CD14-positive monocyte (primary cell): ENCODE measurements at places on chromosomes 3 and 15.

DNA sequence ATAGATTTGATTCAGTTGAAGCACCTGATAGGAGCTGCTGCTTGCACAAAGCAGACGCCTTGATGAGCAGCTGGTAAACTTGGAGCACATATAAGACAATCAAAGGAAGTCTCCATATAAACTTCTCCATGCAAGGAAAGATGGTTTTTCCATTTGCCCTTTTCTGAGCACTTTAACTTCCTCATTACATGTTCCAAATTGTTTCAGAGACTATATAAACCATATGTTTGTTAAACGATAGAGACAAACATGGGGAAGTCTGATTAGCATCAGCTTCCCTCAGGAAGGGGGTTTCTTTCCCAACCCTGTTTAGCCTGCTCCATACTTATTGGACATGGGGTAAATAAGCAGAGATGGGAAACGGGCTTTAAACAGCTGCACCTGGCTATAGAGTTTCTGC is 88.0 kb downstream of the DHX36 start:
- no peak for DNase-seq

DNA sequence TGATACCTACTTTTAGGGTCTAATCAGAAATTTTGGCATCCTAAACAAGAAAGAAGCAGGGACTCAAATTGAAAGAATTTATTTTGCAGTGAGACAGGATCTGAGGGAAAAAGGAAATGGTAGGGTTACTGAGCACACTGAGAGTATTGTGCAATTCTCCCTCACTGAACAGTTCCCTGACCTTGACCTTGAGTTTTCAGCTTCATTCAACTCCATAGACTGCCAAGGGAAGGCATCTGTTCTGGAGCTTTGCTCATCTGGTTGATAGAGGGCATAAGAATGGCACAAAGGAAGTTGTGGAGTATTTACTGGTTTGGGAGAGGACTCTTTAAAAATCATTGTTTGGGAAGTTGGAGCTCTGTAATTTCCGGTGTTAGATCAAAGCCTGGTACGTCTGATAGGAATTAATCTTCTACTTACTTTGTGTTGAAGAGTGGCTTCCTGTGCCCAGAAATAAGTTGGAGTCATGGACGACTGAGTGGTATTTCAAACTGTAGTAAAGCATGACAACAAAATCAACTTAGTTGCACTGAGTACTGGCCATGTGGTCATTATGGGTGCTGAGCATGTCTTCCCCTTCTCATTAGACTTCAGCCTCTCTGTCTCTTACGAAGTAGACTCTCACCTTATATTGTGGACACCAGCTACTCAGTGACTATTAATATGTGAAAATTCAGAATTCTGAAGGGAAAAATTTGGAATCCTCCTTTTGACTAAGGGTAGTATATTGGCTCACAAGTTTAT is 40.8 kb downstream of the CLDN1 start:
- no peak for DNase-seq

- peak; percentile 13 for DNase-seq
These were observed 28.1 kb downstream of the CPNE4 start for GRCh38 chr3:132006605-132007204.

DNA sequence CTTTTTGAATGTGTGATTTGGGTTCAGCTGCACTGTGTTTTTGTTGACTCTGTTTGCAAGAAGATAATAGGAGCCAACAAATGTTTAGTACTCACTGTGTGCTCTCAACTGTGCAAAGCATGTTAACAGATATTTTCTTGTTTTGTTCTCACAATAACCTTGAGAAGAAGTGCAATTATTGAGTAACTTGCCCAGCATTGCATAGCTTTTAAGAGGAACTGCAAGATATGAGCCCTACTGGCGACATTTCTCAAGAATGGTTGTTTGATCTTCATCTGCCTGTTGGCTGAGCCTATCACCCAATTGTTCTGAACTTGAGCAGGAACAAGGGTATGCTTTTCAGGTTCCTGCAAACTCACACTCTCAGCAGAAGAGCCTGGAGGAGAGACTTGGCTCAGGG is 43.4 kb upstream of the AGBL1 start:
- DNase-seq = no peak

- no peak for DNase-seq
These were observed 766.7 kb downstream of the GBE1 start for GRCh38 chr3:80994767-80995166.

DNA sequence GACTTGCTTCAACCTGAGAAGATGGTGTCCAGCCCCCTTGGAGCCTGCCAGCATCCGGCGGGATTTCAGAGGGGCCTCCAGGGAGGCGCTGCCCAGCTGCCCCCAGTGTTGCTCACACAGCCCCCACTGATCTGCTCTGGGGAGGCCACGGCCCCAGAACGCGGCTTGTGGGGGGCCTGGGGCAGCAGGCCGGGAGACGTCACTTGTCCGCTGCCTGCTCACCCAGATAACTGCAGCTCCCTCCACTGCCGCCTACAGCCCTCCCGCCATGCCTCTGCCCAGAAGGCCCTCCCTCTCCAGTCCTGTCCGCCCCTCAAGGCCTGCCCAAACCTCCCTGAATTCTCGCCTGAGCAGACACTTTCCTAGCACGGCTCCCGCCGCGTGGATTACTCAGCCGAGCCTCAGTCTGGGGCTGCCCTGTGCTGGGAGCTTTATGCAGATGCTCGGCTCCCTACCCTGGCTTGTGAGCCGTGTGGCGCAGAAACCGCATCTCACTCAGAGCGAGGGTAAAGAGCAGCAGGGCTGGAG is 17.2 kb upstream of the ADIPOQ start:
- peak; percentile 9 for DNase-seq

- no peak for DNase-seq
These were observed 200.2 kb upstream of the DPH6 start for GRCh38 chr15:35746121-35746520.
